ENCODE measurements at places on chromosomes 6 and 20.

- no peak overlapping the region for H3K4me3 ChIP-seq
- H3K36me3 ChIP-seq, result no peaks in the 10 kb centered on the region
- no peak for DNase-seq
- H3K27me3 ChIP-seq, result peaks cover 2% of the 10 kb centered on the region
- H3K27ac ChIP-seq, result no peak overlapping the region
These were observed 78.6 kb downstream of the RCAN2 start for GRCh38 chr6:46412662-46413061.

- H3K4me3 ChIP-seq, result no peak overlapping the region
- H3K27me3 ChIP-seq, result no peaks in the 10 kb centered on the region
- H3K36me3 ChIP-seq, result no peaks in the 10 kb centered on the region
- no peaks in the 10 kb centered on the region for H3K4me1 ChIP-seq
These were observed 343.3 kb downstream of the ADGRB3 start for GRCh38 chr6:68978411-68978810.

DNA sequence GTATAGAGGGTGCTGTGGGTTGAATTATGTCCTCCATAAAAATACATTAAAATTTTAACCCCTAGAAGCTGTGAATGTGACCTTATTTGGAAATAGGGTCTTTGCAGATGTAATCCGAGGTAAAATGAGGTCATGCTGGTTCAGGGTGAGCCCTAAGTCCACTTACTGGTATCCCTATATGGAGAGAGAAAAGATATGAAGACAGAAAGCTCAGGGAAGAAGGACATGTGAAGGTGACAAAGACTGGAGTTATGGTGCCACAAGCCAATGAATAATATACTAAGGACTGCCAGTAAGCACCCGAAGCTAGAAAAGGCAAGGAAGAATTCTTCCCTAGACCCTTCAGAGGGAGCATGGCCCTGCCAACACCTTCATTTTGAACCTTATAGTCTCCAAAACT lies 50.2 kb downstream of the PLN start:
- DNase-seq, result no peak
- H3K4me1 ChIP-seq, result peaks cover 23% of the 10 kb centered on the region
- no peak overlapping the region for H3K27ac ChIP-seq
- no peak overlapping the region for H3K4me3 ChIP-seq
- no peaks in the 10 kb centered on the region for H3K27me3 ChIP-seq

DNA sequence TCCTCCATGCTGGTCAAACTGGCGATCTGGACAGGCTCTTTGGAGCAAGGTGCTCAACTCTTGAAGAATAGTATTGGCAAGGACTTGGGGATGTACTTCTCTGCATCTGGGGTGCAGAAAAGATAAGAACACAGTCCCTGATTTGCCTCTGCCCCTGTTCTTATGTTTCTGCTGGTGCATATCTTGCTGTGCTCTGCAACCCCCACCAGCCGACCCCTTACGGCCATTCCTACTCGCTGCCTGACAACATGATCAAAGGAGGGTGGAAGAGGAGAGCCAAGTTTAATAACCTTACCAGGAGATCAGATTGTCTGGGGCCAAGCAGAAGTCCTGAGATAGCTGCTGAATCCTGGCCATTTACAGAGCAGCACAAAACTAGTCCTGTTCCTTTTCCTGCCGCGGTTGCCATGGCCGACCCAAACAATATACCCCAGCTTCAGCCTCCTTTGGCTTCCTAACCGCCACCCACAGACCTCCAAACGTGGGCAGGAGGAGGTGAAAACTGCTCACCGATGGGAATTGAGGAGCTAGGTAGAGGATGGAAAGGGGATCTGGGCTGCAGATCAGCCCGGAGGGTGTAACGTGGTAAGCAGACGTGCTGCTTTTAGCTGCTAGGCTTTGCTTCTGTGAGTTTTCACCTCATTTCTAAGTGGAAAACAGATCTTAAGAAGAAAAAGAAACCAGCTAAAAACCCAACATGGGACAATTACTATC lies 60.9 kb downstream of the ATXN1 start:
- DNase-seq, result peak; percentile 33
- H3K27me3 ChIP-seq, result no peaks in the 10 kb centered on the region
- H3K27ac ChIP-seq, result peak overlapping the region; percentile 85

DNA sequence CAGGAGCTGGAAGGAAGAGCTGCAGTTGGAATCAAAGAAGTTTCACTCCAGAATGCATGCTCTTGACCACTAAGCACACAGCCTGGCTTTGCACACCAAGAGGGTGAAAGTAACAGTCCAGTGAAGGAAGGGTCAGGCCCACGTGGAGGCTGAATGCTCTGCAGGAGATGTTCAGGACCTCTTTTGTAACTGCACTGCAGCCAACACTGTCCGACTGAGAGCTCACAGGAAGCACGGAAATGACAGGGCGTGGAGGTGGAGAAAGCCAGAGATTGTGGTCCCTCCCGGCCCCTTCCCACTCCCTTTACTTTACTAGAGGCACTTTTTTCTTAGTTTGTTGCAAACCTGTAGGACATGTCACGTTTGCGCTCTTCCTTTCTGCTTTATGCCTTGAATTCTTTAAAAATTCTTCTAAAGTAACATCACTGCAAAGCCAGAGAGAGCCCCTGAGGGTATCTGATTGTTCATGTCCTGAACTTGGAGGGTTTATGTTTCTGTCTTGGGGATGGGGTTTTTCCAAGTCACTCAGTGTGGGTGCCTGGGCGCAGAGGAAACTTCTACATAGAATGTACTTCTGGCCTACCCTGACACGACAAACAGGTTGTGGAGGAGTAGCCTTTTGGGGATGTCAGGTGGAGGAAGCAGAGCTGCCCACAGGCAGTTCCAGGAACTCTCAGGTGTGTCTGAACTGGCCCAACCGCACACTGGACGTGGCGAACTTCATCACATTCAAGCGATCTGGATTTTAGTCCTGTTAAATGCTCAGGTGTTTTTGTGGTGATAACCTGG lies 40.9 kb downstream of the JAG1 start:
- no peaks in the 10 kb centered on the region for H3K4me1 ChIP-seq
- no peaks in the 10 kb centered on the region for H3K36me3 ChIP-seq
- DNase-seq, result no peak
- no peak overlapping the region for H3K27ac ChIP-seq
- H3K27me3 ChIP-seq, result no peaks in the 10 kb centered on the region

- no peak overlapping the region for H3K4me3 ChIP-seq
- H3K27me3 ChIP-seq, result no peaks in the 10 kb centered on the region
- H3K27ac ChIP-seq, result no peak overlapping the region
- no peaks in the 10 kb centered on the region for H3K36me3 ChIP-seq
- peaks cover 13% of the 10 kb centered on the region for H3K4me1 ChIP-seq
These were observed 350.5 kb downstream of the NRN1 start for GRCh38 chr6:5656226-5656625.
